ENCODE measurements at places on chromosomes 12 and 14.

- DNase-seq: no peak
These were observed 6.9 kb upstream of the SYCP3 start for GRCh38 chr12:101746196-101746595.

GRCh38 chr14:65101631-65102440 is 481 bp downstream of the MAX start:
- no peak for DNase-seq

GRCh38 chr12:24948757-24949722 is at the start of gene BCAT1:
Gene BCAT1, minus strand, starts transcription at chr12:24949101. Its CDS starts 169 bp downstream, at chr12:24948932.
- DNase-seq: no peak

DNA sequence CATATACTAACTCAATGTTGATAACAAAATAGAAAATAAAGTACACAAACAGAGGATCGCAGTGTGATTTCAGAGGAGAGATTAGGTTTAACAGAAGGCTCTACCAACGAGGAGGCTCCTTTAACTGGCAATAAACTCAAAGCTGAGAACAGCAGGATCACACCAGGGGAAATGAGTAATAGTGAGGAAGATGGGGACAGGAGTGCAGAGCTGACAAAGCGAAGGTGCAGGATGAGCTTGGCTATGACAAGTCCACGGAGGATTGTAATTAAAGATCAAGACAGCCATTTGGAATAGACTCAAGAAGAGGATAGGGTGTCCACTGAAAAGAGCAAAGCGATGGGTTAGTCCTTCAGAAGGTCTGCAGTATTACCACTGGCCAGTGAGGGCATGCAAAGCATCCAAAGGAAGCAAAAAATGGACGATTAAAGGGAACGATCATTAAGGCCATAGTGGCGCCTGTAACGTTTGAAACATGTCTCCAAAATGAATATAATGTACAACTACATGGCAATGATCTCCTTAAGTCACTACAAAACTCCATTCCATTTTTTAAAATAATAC is 85.3 kb downstream of the GRIN2B start:
- no peak for DNase-seq

DNA sequence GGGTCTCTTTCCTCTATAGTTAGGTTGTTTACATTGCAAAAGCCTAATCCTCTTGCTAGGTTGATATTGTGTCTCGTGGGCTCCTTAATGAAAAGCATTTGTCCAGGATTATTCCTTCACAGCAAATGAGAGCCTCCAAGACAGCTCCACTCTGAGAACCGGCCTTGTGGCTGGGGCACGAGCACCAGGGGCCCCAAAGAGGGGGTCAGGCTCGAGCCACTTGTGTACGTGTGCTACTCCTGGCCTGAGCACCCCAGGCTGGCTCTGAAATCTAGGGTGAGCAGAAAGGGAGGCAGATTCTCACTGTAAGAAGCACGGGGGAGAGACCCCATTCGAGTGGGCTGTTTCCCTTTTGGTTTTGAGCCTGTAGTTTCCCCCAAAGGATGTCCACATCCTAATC is 45.0 kb upstream of the FZD10 start:
- DNase-seq: no peak

DNA sequence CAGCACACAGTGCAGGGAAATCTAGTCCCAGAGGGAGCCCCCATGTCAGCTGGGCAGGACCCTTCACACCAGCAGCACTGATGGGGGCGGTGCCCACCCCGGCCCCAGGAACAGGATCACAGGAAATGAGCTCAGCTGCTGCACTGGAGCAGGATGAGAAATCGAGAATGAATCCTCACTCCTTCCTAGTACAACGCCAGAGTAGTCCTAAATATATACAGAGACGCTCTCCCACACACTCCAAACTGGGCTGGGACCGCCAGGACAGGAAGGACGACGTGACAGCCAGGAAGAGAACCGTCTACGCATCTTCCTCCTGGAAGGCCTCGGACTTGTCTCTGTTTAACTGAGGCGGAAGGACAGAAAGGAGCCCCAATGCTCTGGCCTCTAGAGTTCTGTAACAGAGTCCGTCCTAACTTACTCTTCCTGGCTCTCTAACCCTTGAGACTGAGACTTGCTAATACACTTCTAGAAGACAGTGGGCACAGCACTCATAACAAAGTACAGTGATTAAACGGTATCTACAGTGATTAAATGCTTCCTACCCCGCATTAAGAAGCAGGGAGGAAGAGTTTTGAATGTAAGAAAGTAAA is 33.4 kb downstream of the CDC42BPB start:
- no peak for DNase-seq

GRCh38 chr14:104979758-104980610 is 1.8 kb upstream of the AHNAK2 start:
- no peak for DNase-seq

- DNase-seq: no peak
These were observed 57.5 kb upstream of the C14orf180 start for GRCh38 chr14:104521816-104522745.

GRCh38 chr14:91326514-91327249 is 82.2 kb upstream of the GPR68 start:
- no peak for DNase-seq

GRCh38 chr14:57889245-57889644 is 23.4 kb upstream of the SLC35F4 start:
- peak; percentile 17 for DNase-seq

DNA sequence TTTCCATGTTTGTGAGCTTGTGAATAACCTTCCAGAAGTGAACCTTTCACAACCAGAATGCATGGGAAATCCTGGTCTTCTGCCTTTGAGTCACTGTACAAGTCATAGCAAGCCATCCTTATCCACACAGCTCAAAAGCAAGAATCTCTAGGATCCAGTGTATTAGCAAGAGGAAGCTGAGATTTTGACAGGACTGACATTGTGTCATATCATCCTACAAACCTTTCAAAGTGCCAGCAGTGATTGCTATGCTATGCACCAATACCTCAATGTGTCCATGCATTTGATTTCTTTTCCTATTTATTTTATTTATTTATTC is 13.5 kb upstream of the NRDE2 start:
- no peak for DNase-seq

DNA sequence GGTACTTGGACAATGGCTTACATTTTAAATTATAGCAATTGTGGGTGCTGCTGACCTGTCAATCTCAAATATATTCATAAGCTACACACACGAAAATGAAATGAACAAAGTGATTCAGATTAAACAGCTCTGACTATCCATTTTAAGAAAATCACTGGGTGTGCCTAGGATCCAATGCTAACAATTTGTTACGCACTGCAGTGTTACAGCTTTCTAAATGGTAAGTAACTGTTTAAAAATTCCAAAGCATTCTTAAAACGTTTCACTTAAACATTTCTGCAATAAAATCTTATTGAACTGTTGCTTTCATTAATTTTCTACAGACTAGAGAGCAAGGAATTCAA is 18.9 kb downstream of the LMO3 start:
- DNase-seq: no peak

GRCh38 chr12:85278598-85279448 is 1.2 kb upstream of the ALX1 start:
- no peak for DNase-seq

DNA sequence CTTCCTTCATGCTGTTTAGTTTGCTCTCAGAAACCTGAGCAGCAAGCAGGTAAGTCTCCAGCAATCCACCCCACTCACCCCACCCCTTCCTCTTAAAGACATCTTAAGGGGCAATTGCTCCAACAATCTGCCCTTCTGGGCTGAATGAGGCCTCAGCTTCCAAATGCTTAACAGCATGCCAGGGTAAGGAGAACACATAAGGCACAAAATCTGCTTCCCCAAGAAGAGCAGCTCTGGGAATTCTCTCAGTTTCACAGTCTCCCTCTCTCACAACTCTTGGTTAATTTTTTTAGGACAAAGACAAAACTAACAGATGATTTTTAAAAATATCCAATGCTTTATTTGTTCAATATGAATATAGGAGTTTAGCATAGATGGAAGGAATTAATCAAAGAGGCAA is 288.9 kb upstream of the CCDC196 start:
- no peak for DNase-seq

- no peak for DNase-seq
These were observed 142.3 kb upstream of the ARHGAP5 start for GRCh38 chr14:31934767-31935266.

Data from GM04503 (cell line).